Astrocyte of the hippocampus (primary cell): ENCODE measurements at places on chromosomes 7 and 10.

GRCh38 chr7:98753176-98753575, 116.6 kb downstream of the TMEM130 start:
- no peak for DNase-seq

- peak; percentile 32 for DNase-seq
Observed at GRCh38 chr10:75606203-75606779, 174.9 kb downstream of the LRMDA start.

DNA sequence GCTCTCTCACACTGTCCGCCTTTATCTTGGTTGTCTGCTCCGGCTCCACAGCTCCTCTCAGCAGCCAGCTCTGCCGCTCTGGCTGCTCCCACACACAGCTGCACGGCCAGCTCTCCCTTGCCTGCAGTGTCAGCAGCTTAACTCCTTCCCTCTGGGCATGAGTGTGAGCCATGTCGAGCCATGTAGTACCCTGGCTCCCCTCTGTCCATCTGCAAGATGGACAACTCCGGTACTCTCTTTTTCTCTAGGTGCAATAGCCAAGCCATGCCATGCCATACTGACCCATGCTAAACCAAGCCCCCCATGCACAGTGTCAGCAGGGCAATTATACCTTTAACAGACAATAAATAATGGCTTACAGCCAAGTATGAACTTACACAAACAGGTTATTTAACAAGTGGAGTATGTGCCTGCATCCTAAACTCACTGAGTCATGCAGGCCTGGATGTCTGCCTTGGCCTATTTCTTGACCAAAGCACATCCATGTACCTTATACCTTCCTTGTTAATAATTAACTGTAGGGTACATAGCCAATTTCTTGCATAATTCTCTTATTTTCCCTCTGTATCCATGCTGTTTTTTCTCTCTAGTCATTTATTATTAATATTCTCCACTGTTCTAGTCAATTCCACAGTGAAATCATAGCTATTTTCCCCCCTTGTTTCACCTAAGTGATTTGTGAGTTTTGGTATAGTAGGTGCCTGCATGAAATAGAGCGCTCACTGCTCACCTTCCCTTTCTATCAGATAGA, 170.9 kb downstream of the CDK14 start:
- DNase-seq: peak; percentile 38

- peak; percentile 51 for DNase-seq
Observed at GRCh38 chr10:63633677-63634487, 112.7 kb downstream of the REEP3 start.

DNA sequence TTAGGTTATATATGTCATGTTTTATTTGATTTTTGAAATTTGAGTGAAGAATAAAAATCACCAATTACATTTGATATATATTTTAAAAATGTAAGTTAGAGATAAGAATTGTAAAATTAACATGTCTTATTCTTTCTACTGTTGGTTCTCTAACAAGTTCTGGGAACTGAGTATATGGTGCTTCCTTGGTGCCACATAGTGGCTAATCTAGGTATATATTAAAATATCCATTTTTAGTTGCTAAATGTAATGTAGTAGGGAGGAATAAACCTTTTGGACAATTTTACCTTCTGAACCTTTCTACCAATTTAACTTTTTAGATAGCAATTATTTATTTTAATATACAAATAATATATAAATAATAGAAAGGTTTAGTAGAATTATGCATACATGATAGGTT, 17.5 kb downstream of the CFAP69 start:
- peak; percentile 40 for DNase-seq

DNA sequence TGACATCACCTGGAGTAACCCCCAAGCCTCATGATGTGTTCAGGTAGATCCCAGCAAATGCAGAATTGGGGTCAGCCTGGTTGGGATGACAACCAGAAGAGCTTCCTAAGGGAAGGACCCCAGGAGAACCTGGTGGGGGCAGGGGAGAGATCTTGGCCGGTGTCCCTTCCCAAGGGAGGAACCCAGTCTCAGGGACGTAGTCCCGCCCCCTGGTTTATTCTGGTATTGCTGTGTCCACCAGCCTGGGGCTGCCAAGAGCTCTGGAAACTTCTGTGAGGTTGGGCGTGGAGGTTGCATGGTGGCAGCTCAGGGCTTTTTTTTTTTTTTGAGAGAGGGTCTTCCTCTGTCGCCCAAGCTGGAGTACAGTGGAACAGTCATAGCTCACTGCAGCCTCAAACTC, 19.4 kb downstream of the GTF2IRD1 start:
- DNase-seq: no peak

- no peak for DNase-seq
Observed at GRCh38 chr7:46449743-46450142, 528.7 kb upstream of the IGFBP3 start.

DNA sequence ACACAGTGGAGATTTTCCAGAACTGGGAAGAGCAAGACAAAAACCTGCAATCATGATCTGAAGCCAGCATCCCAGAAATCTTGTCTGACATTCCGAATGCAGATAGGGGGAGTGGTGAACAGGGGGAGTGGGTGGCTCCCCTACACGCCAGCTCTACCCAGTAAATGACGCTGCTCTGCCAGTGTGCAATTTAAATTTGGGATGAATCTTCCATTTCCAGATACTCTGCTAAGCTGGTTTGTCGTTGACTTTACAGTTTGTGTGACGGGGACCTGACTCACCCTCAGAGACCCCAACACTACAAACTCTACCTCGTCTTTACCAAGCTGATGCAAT, 68.7 kb upstream of the CAMK2B start:
- DNase-seq: no peak

GRCh38 chr10:114482480-114483304, 78.4 kb upstream of the AFAP1L2 start:
- no peak for DNase-seq
